ENCODE measurements at places on chromosomes 1 and 21.

DNA sequence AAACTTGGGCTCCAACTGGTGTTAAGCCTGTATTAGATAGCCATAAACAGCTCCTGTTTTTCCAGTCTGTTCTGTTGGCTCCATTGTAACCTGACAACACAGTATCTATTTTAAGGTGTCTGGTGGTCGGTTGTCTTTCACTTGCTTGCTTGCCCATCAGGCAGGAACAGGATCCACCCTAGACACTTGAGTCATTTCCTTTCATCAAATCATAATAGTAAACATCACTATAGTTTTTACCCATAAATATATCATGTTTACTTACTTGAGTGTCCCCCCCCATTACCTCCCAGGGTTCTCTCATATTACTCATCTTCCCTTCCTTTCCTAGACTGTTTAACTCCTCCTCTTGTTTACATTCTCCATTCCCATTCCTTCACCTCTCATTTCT is 2.9 kb downstream of the DDI2 start:
- DNase-seq: no peak

- no peak for DNase-seq
Observed at GRCh38 chr1:113641396-113641795, 117.9 kb downstream of the PHTF1 start.

DNA sequence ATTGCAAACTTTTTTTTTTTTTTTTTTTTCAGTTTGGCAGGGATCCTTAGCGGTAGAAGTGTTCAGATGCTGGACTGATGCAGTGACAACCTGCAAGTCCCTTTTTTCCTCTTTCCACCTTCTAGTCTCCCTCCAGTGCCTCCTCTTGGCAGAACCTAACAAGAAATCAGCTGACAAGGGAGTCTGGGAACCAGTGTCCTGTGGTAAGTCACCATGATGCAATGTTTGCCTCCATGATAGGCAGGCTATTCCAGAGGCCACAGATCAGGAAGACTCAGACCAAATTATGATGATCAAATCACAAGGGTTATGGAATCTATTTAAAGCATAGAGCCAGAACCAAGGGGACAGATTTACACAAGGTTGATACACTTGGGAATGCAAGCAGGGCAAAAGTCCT is 3.0 kb upstream of the CD34 start:
- DNase-seq: no peak

DNA sequence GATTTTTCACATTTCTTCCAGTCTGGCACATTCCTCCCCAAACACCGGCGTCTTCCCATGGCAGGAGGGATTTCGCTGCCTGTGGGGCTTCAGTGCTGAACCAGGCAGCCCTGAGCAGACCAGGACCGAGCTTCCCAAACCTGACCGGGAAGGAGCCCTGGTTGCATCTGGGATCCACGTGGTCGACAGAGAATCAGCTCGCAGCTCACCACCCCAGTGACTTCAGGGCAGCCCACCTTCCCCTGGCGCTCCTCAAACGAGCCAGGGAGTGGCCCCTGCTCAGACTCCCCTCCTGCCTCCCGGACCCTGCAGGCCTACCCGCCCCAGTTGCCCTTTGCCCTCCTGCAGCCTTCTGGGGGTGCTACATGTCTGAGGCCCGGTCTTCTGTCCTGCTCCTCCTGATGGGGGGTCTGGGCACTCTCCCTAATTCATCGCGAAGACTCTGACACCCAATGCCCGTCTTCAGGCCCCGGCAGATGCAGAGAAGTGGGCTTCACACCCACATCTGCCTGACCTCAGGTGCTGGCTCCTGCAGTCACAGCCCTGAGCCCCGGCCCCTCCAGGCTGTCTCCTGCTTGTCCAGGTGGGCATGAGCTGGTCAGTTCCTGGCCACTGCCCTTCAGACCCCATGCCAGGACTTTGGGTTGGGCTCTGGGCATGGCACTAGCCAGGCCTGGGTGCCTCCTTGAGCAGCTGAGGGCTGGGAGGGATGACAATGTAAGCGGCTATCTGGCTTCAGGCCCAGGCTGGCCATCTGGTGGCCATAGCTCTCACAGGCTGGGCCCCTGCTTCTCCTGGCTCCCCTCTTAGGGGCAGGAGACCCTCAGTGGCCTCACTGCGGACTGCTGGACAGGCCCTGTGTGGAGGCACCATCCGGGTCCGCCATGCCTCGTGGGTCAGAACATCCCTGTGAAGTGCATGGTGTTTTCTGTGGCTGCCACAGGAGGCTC is 26.1 kb upstream of the PRSS38 start:
- DNase-seq: no peak

DNA sequence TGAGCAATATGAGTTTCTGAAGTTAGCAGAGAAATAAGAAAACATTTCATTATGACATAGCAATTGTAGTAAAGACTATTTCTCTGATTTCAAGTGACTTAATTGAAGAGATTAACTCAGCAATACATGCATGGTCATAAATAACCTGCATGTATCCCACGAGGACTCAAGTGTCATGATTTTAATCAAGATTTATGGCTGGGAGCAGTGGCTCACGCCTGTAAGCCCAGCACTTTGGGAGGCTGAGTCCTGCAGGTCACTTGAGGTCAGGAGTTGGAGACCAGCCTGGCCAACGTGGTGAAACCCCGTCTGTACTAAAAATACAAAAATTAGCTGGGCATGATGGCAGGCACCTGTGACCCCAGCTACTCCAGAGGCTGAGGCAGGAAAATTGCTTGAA is 311.9 kb upstream of the PLD5 start:
- no peak for DNase-seq

GRCh38 chr1:200367841-200368534 is 41.8 kb downstream of the ZNF281 start:
- no peak for DNase-seq

- DNase-seq: no peak
Observed at GRCh38 chr1:51551081-51551480, 32.0 kb upstream of the EPS15 start.

DNA sequence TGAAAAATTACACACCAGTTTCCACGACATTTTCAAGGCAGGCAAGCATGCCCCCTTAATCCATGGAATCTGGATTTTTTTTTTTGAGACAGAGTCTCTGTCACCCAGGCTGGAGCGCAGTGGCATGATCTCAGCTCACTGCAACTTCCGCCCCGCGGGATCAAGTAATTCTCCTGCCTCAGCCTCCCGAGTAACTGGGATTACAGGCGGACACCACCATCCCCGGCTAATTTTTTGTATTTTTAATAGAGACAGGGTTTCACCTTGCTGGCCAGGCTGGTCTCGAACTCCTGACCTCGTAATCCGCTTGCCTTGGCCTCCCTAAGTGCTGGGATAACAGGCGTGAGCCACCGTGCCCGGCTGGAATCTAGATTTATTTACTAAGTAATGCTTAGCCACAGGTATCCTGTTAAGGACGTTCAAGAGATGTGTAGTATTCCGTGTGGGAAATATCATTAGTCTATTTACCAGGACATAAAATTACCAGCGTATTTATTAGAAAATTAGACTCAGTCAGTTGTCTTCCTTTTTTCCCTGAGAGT is 2.5 kb downstream of the IFI44 start:
- DNase-seq: no peak

- no peak for DNase-seq
Observed at GRCh38 chr1:70811815-70812214, 235.8 kb downstream of the PTGER3 start.

DNA sequence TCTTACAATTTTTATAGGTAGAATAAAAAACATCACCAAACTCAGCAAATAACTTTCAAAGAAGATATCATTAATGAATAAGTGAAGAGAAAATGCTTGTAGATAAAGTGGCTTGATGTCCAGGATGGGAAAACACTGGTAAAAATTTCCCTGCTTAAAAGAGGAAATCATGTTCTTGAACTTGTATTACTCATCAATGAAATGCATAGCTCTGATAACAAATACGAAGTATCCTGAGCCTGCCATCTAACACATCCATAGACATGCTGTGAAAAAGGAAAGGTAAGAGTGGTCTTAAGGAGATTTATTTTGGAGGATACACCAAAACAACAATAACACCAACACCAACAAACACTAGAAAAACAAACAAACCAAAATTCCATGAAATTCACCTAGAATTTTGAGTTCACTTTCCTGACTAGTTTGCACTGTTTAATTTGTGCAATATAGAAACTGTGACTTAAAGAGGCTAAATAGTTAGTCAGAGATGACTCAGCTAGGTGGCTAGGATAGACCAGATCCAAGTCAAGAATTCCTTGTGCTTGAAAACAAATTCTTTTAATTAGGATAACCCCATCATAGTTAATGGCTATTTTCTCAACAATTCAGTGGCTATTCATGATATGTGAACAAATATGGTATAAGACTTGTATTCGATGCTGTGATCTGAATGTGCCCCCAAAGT is 179.8 kb upstream of the KCNK2 start:
- no peak for DNase-seq

- no peak for DNase-seq
Observed at GRCh38 chr1:226778657-226779058, 39.6 kb upstream of the ITPKB start.

DNA sequence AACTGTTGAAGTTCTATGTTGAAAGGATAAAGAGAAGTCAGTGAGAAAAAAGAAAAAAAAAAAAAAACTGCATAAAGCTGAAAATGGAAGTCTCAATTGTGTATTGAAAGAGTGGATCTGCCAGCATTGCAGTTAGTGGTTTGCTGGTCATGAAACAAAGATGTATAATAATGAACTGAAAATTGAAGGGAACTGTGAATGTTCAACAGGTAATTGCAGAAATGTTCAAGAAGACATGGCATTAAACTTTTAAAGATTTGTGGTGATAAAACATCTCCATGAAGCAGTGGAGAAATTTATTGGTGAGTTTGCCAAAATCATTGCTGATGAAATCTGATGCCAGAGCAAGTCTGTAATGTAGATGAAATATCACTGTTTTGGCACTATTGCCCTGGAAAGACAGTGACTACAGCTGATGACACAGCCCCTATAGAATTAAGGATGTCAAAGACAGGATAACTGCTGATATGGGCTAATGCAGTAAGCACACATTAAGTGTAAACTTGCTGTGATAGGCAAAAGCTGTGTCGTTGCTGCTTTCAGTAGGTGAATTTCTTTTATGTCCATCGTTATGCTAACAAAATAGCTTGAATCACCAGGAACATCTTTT is 71.0 kb downstream of the RD3 start:
- peak; percentile 11 for DNase-seq

GRCh38 chr21:33856893-33857527 is 58.6 kb downstream of the ATP5PO start:
- DNase-seq: no peak

DNA sequence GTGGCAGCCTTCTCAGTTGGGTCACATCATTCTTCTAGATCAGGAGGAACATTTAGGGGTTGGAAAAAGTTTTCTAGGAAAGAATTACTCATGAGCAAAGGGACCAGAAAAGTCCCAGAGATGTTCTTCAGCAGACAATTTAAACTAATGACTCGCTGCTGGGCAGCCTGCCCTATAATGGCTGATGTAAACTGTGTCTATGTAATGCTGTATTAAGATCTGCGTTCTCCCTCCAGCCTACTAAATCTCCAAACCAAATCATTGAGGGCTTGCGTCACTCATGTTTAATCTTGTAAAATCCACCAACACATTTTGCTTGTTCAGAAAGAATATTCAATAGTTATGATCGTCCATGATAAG is 92.1 kb downstream of the LRRC8C start:
- DNase-seq: no peak

- DNase-seq: peak; percentile 27
Observed at GRCh38 chr1:1050577-1051052, 23.5 kb downstream of the RNF223 start.

GRCh38 chr21:45029298-45029947 is 45.0 kb upstream of the ADARB1 start:
- DNase-seq: no peak

DNA sequence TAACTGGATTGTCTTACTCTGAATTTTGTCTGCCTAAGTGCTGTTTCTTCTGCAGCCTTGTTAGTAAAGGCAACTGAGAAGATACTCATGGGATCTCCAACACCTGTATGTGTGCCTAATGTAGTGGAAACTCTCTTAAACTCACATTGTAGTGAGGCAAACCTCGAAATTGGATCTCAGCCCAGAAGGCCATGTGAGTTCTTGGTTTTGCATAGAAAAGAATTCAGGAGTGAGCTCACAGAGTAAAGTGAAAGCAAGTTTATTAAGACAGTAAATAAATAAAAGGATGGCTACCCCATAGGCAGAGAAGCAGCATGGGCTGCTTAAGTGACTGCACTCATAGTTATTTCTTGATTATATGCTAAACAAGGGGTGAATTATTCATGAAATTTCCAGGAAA is 1344.7 kb downstream of the NCAM2 start:
- peak; percentile 29 for DNase-seq

DNA sequence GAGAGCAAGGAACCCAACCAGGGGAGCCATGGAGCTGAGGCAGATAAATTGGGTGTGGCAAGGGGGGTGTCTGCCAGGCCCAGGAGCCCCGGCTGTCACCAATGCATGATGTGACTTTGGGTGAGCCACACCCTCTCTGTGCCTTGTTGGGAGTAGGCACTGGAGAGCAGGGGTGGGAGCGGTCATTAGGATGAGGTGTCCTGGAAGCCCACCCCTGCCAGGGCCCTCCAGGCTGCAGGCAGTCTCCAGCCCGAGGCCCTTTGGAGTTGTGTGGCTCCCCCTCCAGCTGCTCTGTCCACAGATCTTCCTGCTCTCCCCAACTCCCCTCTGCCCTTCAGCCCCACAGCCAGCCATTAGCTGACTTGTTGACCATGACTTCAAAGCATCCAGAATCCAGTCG is 11.4 kb downstream of the MX2 start:
- DNase-seq: no peak

DNA sequence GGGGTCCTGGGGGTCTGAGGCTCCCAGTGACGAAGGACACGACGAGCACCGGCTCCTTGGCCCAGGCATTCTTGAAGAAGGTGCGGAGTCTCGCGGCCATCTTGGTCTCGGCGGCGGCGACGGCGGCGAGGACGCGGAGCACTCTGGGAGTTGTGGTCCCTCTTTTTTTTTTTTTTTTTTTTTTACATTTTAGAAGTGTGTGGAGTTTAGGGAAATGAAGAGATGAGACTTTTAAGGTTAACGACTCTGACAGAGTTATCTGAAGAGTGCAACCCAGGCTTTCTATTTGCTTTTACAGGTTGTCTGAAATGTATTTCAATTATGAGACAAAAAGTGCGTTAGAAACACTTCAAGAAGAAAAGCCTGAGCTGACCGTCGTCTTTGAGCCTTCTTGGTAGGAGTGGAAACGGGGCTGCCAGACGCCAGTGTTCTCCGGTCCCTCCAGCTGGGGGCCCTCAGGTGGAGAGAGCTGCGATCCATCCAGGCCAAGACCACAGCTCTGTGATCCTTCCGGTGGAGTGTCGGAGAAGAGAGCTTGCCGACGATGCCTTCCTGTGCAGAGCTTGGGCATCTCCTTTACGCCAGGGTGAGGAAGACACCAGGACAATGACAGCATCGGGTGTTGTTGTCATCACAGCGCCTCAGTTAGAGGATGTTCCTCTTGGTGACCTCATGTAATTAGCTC is 9.7 kb downstream of the OR2B11 start:
- DNase-seq: peak; percentile 60

GRCh38 chr1:8825985-8826481 is 8.6 kb upstream of the RERE start:
- DNase-seq: no peak

DNA sequence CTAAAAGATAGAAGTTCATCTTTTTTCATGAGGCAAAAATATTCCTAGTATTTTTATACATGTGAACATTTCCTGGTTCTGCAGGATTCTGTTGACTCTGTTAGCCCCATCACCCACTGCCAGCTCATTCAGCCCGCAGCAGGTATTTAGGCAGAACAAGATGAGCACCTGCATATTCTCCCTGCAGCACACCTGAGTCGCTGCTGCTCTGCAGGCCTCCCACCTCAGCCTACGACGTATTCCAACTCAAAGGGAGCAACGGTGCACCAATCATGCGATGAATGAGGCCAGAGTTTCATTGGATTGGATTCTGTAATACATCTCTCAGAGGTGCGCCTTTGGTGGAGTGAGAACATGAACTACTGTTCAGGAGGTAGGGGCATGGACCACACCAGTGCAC is 87.6 kb downstream of the CNIH3 start:
- no peak for DNase-seq

Measured in NCI-H2081 (cell line).